ENCODE measurements at places on chromosomes 11 and 22.

GRCh38 chr11:34495724-34496377, 17.7 kb downstream of the ELF5 start:
- DNase-seq: no peak

- DNase-seq: no peak
These were observed 396.4 kb upstream of the CCDC90B start for GRCh38 chr11:83682611-83682973.

GRCh38 chr11:2271077-2271326, 614 bp upstream of the ASCL2 start:
- no peak for DNase-seq

DNA sequence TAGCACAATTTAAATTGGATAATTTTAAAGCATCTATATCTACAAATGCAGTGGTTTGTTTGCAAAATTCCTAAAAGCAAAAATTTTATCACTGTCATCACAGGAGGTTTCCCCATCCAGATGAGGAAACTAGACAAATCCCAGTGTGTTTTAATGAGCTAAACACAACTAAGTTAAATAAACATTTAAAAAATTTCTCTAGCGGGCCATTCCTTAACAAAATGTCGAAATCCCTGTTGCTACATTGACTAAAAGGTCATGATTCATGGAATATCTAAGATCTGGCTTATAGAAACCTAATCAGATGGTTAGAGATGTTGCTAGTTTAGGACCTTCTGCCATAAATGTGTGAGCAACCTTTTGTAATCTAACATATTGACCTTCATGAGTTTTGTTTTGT, 107.3 kb upstream of the BDNF start:
- no peak for DNase-seq

- DNase-seq: no peak
These were observed 26.0 kb downstream of the IL10RA start for GRCh38 chr11:118012083-118012669.

- DNase-seq: no peak
These were observed 52.2 kb upstream of the CARS1 start for GRCh38 chr11:3109434-3109833.

DNA sequence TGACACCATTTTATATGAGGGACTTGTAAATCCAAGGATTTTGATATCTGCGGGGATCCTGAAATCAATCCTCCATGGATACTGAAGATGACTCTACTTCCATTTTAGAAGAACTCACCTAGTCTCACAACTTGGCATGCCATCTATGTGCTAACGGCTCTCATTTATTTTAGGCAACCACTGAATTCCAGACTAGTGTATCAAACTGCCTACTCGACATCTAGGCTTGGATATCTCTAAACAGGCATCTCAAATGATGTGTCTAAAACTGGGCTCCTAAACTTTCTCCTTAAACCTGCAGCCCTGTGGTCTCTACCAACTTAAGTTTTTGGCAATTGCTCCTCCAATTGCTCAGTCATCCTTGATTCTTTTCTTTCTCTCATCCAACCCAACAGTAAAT, 31.2 kb upstream of the CLNS1A start:
- DNase-seq: no peak

DNA sequence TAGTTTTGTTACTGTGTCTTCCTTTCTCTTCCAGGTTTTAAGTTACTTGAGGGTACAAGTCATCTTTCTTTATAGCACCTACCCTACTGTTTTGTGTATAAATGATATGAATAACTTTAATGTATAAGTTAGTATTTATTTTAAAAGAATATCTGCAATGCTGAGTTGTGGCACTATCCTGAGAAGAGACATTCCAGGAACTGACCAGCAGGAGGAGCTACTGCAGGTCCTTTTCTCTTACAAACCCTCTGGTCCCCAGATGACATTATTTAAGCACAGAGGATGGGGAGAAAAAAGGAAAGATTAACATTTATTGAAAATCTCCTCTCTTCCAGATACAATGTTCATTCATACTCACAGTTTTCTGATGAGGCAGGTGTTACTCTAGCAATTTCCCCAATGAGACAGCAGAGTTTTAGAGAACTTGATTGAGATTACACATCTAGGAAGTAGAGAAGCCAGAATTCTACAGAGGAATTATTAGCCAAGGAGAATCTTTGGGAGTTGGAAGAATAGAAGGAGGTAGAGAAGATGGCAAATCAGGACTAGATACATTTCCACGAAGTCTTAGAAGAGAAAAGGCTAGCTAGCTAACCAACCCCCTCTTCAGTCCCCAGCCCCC, 541.2 kb upstream of the API5 start:
- no peak for DNase-seq

- DNase-seq: no peak
These were observed 61.5 kb upstream of the PITPNB start for GRCh38 chr22:27980424-27981148.

DNA sequence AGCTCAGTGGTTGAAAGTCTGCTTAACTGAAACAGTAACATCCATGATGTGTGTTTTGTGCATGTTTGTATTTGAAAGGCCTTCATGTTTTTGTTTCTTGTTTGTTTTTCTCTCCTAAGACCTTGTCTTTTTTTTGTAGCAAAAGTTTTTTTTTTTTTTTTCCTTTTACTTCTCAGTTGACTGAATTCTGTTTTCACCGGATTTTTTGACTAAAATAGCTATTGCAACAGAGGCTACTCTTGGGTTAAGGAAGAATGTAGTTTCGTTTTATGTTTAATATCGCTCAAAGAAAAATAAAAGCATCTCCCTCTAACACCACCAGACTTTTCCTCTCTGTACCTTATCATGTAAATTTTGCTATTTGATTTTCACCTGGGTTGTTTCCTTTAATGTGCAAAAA, 15.1 kb downstream of the APOL6 start:
- no peak for DNase-seq

- no peak for DNase-seq
These were observed 689 bp downstream of the PDHX start for GRCh38 chr11:34916843-34917770.

DNA sequence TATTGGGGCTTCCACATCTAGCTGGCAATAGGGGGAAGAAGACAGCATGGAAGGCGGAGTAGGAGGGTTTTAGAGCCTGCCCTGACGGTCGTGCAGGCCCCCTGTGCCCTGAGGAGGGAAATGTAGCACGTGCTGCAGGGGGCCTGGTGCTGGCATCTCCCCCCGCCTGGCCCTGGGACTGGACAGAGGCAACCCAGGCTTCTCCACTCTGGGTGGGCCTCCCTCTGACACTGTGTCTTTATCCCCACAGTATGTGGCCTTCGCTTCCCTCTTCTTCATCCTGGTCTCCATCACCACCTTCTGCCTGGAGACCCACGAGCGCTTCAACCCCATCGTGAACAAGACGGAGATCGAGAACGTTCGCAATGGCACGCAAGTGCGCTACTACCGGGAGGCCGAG, 36.8 kb downstream of the KCNC1 start:
- no peak for DNase-seq

GRCh38 chr11:66619080-66619554, 2.7 kb downstream of the RBM14 start:
- peak; percentile 86 for DNase-seq

GRCh38 chr11:112016088-112016764, 9.0 kb upstream of the DLAT start:
- no peak for DNase-seq

- no peak for DNase-seq
These were observed 78.0 kb upstream of the SHANK2 start for GRCh38 chr11:71330349-71330748.

- DNase-seq: no peak
These were observed 7.3 kb upstream of the AHNAK start for GRCh38 chr11:62553839-62554361.

GRCh38 chr11:25483915-25484635, 847.9 kb upstream of the ANO3 start:
- no peak for DNase-seq

DNA sequence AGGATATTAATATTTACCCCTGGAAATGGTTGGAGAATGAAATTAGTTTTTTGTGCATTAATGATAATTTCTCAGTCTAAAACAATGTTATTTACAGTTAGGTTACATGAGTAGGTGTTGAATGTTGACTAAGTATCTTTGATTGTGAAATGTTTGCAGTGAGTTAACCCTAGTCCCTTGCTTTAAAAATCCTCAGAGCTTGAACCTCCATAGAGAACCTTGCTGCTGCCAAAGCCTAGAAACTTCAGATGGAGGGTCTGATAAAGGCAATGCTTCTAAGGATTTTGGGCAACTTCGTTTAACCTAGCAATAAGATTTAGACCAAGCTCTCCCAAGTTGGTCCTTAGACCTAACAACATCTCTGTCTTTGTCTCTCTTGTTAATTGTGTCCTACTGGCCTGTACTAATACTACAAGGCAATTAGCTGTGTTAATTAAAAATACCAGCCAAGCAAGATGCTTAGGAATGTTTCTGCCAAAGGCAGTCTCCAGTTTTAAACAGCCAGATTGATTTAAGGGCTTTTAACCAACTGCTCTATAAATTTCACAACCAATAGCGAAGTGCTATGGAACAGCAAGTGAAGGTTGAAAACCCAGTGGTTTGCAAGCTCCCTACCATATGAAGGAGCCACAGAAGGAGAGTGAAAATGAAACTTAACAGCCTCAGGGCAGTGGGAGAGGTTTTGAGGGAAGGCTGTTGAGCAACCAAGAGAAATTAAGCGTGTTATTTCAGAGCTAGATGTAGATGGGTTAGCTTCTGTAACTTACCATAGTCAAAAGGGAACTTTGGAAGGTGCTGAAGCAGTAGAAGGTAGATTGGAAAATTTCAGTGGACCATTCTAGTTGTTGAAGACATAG, 295.9 kb upstream of the ANO5 start:
- no peak for DNase-seq

DNA sequence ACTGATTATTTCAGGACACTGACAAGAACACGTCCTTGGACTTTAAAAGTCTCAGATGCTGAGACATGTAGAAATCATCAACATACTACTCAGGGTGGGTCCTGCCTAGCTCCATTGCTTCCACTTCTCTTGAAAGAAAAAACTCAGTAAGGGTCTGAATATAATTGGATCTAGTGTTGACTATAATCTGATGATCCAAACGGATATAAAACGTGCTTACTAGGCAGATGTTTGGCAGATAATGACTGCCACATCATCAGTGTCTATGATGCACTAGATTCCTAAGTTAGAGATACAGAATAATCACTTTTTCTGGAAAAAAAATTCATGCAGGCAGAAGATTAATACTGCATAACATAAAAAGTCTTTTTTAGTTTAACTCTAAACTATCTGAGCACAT, 21.6 kb downstream of the GUCY1A2 start:
- DNase-seq: no peak

DNA sequence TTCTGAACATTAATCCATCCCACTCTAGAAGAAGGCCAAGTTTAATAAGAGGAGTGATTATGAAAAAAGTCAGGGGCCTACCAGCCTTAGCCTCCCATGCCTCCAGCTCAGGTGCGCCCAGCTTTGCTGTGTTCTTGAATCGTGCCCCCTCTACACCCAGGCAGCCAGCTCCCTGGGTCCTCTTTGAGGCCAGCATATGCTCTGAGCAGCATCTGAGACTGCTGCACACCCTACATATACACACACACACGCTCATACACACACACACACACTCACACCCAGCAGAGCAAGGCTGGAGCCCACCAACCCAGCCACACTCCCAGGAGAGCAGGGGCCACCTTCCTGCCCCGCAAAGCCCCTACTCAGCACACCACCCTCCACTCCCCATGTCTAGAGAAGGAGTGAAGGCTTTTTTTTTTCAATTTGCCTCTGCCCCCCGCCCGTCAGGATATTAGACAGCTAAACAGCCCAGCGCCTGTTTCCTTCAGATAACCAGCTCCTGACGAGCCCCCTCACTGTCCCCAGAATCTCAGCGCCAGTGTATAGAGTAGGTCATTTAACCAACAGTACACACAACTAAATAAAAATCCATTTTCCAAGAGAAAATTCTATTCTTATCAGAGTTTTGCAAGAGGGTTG, 121.6 kb downstream of the BUD13 start:
- no peak for DNase-seq

DNA sequence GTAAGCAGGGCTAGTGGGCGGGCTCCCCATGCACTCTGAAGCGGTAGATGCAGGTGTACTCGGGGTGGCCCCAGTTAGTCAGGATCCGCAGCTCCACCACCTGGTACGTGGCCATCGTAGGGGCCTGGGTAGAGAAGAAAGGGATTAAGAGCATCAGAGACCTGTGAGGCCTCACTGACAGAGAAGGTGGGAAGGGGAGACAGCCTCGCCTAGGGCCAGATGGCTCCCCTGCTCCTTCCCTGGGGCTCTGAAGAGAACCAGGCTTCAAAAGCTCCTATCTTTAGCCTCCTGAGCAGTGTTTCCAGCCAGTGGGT, 19.6 kb downstream of the SUN2 start:
- no peak for DNase-seq

GRCh38 chr22:40609216-40609615, 27.3 kb downstream of the MRTFA start:
- no peak for DNase-seq

GRCh38 chr22:44394246-44395117, 81.7 kb upstream of the SHISAL1 start:
- no peak for DNase-seq

GRCh38 chr11:47087801-47088200, 88.9 kb downstream of the ARFGAP2 start:
- no peak for DNase-seq

GRCh38 chr11:113553235-113553634, 78.0 kb upstream of the DRD2 start:
- peak; percentile 56 for DNase-seq
